ENCODE measurements at places on chromosomes 5 and 9.

- no peak for DNase-seq
Observed at GRCh38 chr9:107523539-107523938, 34.0 kb upstream of the KLF4 start.

DNA sequence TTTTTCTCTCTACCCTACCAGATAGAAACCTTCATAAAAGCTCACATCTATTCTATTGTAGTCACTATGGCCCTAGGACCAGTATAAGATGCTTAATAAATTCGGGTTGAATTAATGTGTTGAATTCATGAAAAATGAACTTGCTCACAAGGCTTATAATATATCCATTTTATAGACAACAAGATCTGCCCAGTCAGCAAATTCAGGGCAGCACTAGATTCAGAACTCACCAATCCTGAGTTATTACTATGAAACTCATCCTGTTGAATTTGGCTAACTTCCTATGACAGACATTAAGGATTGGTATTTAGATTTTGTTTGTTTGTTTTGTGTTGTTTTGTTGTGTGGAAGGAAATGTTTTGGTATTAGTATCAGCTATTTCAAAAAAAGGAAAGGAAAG, 143.6 kb upstream of the CCNG1 start:
- DNase-seq = no peak

DNA sequence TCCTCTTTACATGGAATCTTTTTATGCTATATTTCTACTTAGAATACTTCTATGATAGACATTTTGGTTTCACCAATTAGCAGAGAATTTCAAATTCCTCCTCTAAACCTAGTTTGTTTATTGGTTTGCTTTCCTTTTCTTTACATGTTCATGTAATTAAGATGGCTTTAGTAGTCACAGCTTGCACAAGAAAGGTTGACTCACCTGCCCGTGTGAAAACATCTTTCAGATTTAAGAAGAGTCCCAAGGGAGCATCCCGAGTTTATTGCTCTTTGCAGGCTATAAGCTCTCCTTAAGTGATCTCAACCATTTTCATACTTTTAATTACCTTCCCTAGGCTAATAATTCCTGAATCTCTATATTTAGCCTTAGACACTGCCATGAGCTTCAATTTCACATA, 28.9 kb downstream of the TYRP1 start:
- no peak for DNase-seq

GRCh38 chr5:84301535-84301934, 83.1 kb downstream of the EDIL3 start:
- DNase-seq = no peak

GRCh38 chr5:149672701-149673476, 57.2 kb upstream of the PPARGC1B start:
- no peak for DNase-seq

- peak; percentile 87 for DNase-seq
Observed at GRCh38 chr9:89529243-89530035, 31.5 kb upstream of the SEMA4D start.

- DNase-seq = no peak
Observed at GRCh38 chr5:95393279-95393678, 2.1 kb downstream of the FAM81B start.

GRCh38 chr5:159605585-159605984, 275.3 kb upstream of the IL12B start:
- DNase-seq = no peak

DNA sequence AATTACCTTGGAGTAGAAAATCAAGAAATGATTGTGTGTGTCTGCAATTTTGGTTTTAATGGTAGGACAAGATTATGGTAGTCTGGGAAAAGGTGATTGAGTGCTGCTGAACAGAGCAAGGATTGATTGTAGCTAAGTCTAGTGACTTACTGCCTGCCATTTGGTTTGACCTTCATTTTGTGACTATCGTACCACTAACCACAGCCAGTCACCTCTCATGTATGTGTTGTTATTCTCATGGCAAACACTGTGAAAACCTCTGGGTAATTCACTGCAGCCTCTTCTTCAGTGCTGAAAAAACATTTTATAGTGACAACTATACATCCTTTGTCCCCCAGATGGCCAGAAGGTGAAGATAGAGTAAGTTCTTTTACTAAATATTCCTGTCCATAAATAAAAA, 37.5 kb downstream of the CTNNA1 start:
- no peak for DNase-seq

GRCh38 chr5:132776131-132776937, 705 bp downstream of the SEPTIN8 start:
- DNase-seq = peak; percentile 86

DNA sequence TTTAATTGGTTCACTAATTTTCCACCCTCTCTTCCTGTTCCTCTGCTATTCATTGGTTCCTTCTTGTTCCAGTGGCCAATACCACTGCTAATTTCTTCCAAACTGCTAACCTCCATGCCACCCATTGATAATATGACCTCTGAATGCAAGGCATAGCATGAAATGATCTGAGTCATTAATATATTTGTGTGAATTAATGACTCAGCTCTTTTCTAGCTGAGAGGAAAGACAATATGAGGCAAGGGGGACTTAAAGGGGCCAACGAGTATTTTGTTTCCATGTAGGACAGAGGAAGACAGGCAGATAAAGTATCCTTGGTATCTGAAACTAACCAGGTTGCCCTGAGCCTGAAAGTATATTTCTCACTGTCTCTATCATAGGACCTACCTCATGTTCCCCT, 154.3 kb upstream of the BRINP1 start:
- DNase-seq = no peak

GRCh38 chr5:77202145-77202544, 8.3 kb upstream of the PDE8B start:
- DNase-seq = no peak

- DNase-seq = no peak
Observed at GRCh38 chr9:37730256-37730655, 23.3 kb upstream of the TRMT10B start.

DNA sequence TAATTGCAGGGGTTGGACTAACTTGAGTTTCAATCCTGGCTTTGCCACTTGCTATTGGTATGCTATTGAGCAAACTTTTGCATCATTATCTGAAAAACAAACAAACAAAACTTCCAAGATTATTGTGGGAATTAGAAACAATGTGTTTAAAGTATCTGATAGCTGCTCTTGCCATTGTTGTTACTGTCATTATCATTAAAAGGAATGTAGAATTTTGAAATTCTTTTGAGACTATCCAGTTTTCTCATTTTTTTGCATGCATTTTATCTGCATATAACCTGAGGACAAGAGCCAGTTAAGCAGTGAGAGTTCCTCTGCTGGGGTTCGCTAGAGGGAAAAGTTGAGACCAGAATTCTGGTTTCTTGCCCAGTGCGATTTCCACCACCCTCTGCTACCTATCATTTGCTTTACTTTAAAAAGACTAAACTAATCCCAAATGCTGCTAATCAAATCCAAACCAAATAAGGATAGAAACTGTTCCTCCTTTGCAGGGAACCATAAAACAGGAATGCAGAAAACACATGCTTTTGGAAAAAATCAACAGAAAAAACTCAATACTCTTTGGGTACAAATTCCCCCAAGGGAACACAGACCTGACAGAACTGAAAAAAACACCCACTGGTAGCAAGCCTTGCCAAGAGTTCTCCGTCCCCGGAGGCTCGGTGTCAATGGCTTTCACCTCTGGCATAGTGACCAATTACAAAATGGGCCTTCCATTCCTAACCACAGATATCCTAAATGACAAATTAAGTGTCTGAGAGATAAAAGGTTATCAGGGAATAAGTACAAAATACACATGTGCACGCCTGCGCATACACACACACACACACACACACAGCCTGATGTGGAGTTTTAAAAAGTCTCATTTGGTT, 373.7 kb downstream of the ARL15 start:
- DNase-seq = no peak
